ENCODE measurements at places on chromosomes 2 and 18. TPM values are rescaled to one million over a fixed set of nuclear protein-coding genes. Genes with fewer than 3 reads are reported as not detected.
A peak's percentile ranks its signal among the peaks of the same experiment; 100 is the strongest.

The NLRC4 gene
- 1.5 TPM for polyA plus RNA-seq

The SERPINB12 gene
- polyA plus RNA-seq = not detected

The SUMO1 gene
- polyA plus RNA-seq = 151 TPM

The C2orf78 gene
- not detected for polyA plus RNA-seq

The PSMA8 gene
- 0.21 TPM for polyA plus RNA-seq

The FBXO15 gene
- 5.7 TPM for polyA plus RNA-seq

The LYPD6B gene
- 8.5 TPM for polyA plus RNA-seq

The FOXI3 gene
- 0.14 TPM for polyA plus RNA-seq

DNA sequence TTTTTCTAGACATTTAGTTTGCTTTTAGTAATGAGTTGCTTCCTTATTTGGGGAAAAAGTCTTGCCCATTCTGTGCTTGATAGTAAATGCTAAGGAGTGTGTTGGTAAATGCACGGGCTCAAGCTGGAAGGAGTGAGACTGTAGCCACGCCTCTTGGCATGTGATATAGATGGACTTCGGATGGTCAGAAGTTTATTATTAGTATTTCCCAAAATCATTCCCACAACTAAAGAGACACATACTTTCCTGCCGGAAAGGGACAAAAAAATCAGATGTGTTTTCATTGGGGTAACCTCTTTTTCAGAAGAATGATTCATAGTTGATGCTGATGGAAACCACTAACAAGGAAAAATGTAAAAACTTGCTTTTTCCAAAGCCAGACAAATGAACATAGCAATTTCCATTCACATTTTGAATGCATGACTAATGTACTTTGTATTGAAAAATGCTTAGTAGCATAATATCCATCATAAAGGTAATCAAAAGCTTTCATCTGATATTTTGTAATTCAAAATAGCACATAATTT, 133.2 kb downstream of the ZNF532 start:
- H3K27ac ChIP-seq = no peak overlapping the region
- no peak overlapping the region for H3K4me3 ChIP-seq
- H3K36me3 ChIP-seq = no peaks in the 10 kb centered on the region
- no peak for DNase-seq
- H3K4me1 ChIP-seq = peaks cover 11% of the 10 kb centered on the region
- no peaks in the 10 kb centered on the region for H3K27me3 ChIP-seq

DNA sequence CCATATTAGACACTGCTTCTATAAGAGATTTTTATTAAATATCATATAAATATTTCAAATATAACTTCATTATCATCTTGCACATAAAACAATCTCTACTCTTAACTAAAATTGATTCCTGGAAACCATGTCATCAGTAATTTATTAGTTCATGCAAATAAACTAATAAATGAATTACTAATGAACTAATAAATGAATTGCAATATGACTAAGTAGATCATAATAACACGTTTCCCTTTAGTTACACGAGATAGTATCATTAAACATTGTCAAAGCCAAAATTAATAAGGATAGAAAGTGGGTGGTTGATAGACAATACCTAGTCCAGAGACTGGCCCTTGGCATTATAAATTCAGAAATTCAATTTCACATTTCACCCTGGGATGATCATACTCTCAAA, 26.1 kb downstream of the METTL4 start:
- no peaks in the 10 kb centered on the region for H3K27me3 ChIP-seq
- no peaks in the 10 kb centered on the region for H3K4me1 ChIP-seq
- H3K4me3 ChIP-seq = no peak overlapping the region

GRCh38 chr2:218501665-218502064, 66.5 kb downstream of the USP37 start:
- peaks cover 20% of the 10 kb centered on the region for H3K36me3 ChIP-seq
- H3K27ac ChIP-seq = no peak overlapping the region
- no peaks in the 10 kb centered on the region for H3K27me3 ChIP-seq
- H3K4me3 ChIP-seq = no peak overlapping the region
- no peaks in the 10 kb centered on the region for H3K4me1 ChIP-seq
- no peak for DNase-seq

- H3K27me3 ChIP-seq = no peaks in the 10 kb centered on the region
- H3K36me3 ChIP-seq = peaks cover 4% of the 10 kb centered on the region
- H3K27ac ChIP-seq = no peak overlapping the region
- DNase-seq = no peak
- peaks cover 5% of the 10 kb centered on the region for H3K4me1 ChIP-seq
- no peak overlapping the region for H3K4me3 ChIP-seq
Measured at GRCh38 chr2:46555646-46556234, 76.4 kb downstream of the TMEM247 start.

DNA sequence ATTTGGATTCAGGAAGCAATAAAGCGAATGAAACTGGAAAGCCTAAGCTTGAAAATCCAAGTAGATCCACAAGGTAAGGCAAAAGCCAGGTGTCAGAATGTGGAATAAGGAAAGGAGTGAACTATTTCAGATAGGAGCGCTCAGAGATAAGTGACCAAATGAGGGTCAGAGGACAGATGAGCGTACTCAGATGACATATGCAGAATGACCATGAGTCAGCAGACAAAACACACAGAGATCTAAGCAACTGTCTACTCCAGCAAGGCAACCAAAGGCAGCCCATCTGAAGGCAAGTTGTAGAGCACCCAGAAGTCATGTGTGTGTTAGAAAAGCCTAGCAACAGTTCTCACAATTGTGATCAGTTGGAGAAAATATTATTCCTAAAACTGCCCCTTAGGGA, 548.4 kb upstream of the FSHR start:
- H3K4me1 ChIP-seq = no peaks in the 10 kb centered on the region
- no peaks in the 10 kb centered on the region for H3K27me3 ChIP-seq
- no peak overlapping the region for H3K4me3 ChIP-seq
- no peak for DNase-seq
- H3K27ac ChIP-seq = no peak overlapping the region

DNA sequence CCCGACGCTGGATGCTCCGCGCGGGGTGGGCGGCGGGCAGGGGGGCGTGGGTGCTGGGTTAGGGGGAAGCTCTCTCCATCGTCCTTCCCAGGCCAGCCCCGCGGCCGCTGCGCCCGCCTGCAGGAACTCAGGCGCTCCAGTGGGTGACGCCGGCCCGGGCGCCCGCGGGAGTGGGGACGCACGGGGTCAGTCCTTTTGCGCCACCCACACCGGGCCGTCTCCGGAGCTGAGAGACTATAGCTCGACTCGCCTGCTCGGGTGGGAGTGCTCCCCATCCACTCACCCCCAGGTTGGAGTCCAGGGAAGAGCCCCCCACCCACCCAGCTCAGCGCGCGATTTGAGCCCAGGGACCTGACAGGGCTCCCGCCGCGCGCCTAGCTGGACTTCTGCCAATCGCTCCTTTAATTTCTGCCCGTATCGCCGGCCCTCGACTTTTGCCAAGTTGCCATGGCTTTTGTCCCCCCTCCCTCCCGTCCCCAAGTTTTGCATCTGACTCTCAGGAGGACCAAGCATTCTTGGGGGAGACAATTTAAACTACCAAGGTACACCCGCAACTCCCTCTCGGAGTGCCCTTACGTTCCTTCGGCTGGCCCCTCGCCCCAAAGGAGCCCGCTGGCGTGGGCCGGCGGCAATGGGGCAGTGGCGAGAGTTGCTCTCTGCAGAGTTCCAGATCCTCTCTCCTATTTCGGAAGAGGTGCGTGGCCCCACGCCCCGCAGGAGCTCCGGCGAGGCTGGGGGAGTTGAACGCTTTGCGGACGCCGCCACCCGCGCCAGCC, 205.8 kb upstream of the SMAD2 start:
- no peaks in the 10 kb centered on the region for H3K36me3 ChIP-seq
- H3K27ac ChIP-seq = no peak overlapping the region
- H3K27me3 ChIP-seq = peaks cover 16% of the 10 kb centered on the region
- H3K4me3 ChIP-seq = peak overlapping the region; percentile 54
- DNase-seq = peak; percentile 57

DNA sequence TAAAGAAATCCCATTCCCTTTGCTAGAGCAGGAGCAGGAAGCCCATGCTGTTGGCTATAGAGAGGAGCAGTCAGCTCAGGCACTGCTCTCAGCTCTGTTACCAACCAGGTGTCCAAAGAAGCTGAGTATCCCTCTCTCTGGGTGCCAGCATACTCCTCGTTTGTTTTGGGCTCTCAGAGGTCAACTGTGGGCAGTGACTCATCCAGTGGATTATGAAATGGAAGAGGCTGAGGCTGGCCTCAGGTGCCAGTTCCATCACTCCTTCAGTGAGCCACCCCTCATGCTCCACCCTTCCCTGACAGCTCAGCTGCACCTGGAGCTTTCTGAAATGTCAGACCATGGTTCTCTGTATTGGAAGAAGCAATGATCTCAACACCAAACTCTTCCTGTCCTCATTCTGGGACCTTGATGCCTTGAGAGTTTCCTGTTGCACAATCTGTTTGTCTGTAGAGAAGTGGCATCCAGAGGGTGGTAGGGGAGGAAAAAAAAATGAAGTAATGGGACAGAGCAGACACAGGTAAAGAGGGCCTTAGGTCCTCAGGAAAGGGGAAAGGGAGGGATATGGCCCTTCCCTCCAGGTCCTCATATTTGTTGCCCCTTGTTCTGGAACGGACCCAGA, 31.2 kb upstream of the EN1 start:
- no peak overlapping the region for H3K27ac ChIP-seq
- H3K4me3 ChIP-seq = no peak overlapping the region
- H3K36me3 ChIP-seq = no peaks in the 10 kb centered on the region
- no peak for DNase-seq
- H3K4me1 ChIP-seq = peaks cover 5% of the 10 kb centered on the region
- H3K27me3 ChIP-seq = peaks cover 7% of the 10 kb centered on the region

DNA sequence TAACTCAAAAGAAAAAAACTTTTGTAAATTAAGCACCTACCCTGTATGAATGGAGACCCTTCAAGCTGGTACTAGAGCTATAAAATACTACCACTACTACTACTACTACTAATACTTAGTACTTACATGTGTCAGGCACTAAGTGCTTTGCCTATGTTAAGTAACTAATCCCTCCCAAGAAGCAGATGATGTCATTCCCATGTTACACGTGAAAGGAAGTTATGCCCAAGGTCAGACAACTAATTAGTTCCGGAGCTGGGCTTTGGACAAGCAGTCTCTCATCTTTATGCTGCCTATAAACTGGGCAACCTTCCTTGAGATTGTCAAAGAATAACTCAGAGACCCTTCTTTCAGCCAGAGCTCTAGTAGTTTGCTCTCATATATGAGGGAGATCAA, 13.9 kb upstream of the ATP6V1B1 start:
- H3K4me3 ChIP-seq = no peak overlapping the region
- no peak overlapping the region for H3K27ac ChIP-seq
- peaks cover 7% of the 10 kb centered on the region for H3K4me1 ChIP-seq
- DNase-seq = no peak
- peaks cover 4% of the 10 kb centered on the region for H3K27me3 ChIP-seq
- no peaks in the 10 kb centered on the region for H3K36me3 ChIP-seq

GRCh38 chr2:227595797-227596196, 2.9 kb upstream of the SCYGR2 start:
- DNase-seq = no peak
- H3K4me3 ChIP-seq = no peak overlapping the region
- H3K4me1 ChIP-seq = no peaks in the 10 kb centered on the region

GRCh38 chr2:163456953-163457743, 278.7 kb downstream of the FIGN start:
- no peaks in the 10 kb centered on the region for H3K4me1 ChIP-seq
- no peaks in the 10 kb centered on the region for H3K27me3 ChIP-seq
- no peak overlapping the region for H3K27ac ChIP-seq
- H3K36me3 ChIP-seq = no peaks in the 10 kb centered on the region
- no peak overlapping the region for H3K4me3 ChIP-seq

DNA sequence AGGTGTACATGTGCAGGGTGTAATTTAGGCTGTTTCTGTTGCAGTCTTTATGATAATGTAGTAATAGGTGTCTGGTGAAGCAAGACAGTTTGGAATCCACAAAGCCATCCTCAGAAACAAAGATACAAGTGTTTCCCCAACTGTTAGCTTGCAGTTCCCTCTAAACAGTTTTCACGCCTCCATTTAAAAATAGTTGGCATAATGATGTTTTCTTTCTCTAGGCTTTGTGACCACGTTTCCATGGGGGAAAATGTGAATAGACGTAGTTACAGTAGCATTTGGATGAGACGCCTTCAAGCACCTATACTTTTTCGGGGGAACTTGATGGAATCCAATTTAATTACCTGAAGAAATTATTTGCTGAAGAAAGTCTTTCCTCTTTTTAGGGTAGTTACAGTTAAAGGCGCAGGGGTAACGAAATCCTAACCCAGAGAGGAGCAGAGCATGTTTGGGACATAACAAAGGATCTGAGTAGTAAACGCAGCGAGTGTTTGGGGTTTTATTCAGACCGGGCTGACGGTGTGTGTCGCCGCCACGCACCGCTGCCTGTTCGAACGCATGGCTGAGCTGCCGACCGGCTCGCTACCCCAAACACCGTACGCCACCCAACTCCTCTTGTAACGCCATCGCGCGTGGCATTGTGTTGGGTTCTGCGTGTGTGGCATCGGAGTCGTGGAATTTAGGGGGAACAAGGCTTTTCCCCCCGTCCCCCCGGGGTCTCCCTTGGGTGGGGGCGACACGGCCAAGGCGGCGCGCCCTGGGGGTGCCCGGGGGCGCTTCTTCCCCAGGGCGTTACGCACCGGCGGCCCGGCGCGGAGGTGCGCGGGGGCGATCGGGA, 681 bp upstream of the NRP2 start:
- no peaks in the 10 kb centered on the region for H3K36me3 ChIP-seq
- H3K27ac ChIP-seq = no peak overlapping the region
- peak; percentile 80 for DNase-seq
- peaks cover 57% of the 10 kb centered on the region for H3K27me3 ChIP-seq

GRCh38 chr18:74994502-74995418, 214.2 kb downstream of the PTGR3 start:
- H3K36me3 ChIP-seq = no peaks in the 10 kb centered on the region
- no peak overlapping the region for H3K4me3 ChIP-seq
- no peaks in the 10 kb centered on the region for H3K27me3 ChIP-seq
- no peak overlapping the region for H3K27ac ChIP-seq

- no peaks in the 10 kb centered on the region for H3K27me3 ChIP-seq
- H3K4me3 ChIP-seq = no peak overlapping the region
- no peaks in the 10 kb centered on the region for H3K4me1 ChIP-seq
- H3K36me3 ChIP-seq = peaks cover 15% of the 10 kb centered on the region
Measured at GRCh38 chr2:42331569-42332284, 29.3 kb downstream of the COX7A2L start.

GRCh38 chr2:216677439-216678097, 17.8 kb downstream of the IGFBP5 start:
- no peak overlapping the region for H3K4me3 ChIP-seq
- H3K27ac ChIP-seq = no peak overlapping the region
- H3K27me3 ChIP-seq = no peaks in the 10 kb centered on the region

- H3K27me3 ChIP-seq = no peaks in the 10 kb centered on the region
- peak; percentile 45 for DNase-seq
- no peak overlapping the region for H3K4me3 ChIP-seq
- no peak overlapping the region for H3K27ac ChIP-seq
- no peaks in the 10 kb centered on the region for H3K36me3 ChIP-seq
Measured at GRCh38 chr2:207892716-207893402, 123.2 kb upstream of the FZD5 start.

- H3K4me3 ChIP-seq = no peak overlapping the region
- no peak overlapping the region for H3K27ac ChIP-seq
- H3K4me1 ChIP-seq = no peaks in the 10 kb centered on the region
- DNase-seq = no peak
Measured at GRCh38 chr2:186307871-186308270, 178.2 kb upstream of the ZC3H15 start.

GRCh38 chr2:24626131-24626530, 135.1 kb downstream of the NCOA1 start:
- no peaks in the 10 kb centered on the region for H3K4me1 ChIP-seq
- H3K36me3 ChIP-seq = no peaks in the 10 kb centered on the region
- DNase-seq = no peak

- peak; percentile 46 for DNase-seq
- peak overlapping the region; percentile 39 for H3K4me3 ChIP-seq
- H3K36me3 ChIP-seq = no peaks in the 10 kb centered on the region
- H3K4me1 ChIP-seq = peaks cover 9% of the 10 kb centered on the region
- H3K27ac ChIP-seq = no peak overlapping the region
Measured at GRCh38 chr2:136423516-136423996, 305.6 kb upstream of the CXCR4 start.
